ENCODE measurements at places on chromosomes 6 and 20.

DNA sequence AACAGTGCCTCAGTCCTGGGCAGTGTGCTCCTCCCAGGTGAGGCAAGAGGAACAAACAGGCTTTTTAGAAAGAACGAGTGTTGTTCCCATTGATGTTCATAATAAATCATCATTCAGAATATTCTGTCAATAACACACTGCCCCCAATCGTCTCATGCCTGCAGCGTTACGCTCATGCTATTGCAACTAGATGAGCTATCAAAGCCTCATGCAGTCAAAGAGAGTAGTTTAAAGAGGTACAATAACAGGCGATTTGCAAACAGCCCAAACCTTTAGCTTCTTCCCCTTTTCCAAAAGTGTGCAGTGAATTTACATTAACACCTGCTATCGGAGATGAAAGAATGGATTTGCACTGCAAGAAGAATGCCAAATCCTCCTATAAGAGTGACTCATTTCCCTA lies 1164.7 kb upstream of the MAP3K7 start:
- DNase-seq: no peak

GRCh38 chr6:116192786-116193185 lies 61.1 kb downstream of the TSPYL4 start:
- DNase-seq: no peak

DNA sequence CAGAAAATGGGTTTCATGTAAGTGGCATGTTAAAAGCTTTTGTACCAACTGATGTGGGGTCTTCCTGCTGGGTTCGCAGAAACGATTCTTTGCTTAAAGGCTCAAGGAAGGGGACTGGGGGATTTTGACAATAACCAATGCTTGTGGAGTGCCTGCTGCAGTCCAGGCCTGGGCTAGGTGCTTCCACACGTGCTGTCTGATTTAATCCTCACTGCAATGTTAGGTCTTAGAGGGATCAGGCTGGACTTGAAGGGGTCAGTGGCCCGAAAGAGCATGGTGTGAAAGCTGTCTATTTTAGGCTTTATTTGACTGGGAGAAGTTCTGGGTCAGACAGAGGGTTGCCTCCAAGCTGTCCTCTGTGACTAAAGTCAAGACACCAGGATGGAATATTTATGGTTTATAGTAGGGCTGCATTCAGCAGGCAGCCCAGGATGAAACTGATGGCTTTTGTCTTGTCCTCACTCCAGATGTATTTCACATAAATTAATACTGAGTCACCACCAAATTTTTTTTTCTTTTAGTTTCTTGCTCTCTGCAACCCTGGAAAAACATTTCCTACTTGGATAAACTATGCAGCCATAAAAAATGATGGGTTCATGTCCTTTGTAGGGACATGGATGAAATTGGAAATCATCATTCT lies 219.1 kb downstream of the ZMYND8 start:
- DNase-seq: no peak

GRCh38 chr20:59673288-59673997 lies 69.1 kb downstream of the PHACTR3 start:
- no peak for DNase-seq

GRCh38 chr6:72218125-72218524 lies 331.8 kb downstream of the RIMS1 start:
- no peak for DNase-seq

DNA sequence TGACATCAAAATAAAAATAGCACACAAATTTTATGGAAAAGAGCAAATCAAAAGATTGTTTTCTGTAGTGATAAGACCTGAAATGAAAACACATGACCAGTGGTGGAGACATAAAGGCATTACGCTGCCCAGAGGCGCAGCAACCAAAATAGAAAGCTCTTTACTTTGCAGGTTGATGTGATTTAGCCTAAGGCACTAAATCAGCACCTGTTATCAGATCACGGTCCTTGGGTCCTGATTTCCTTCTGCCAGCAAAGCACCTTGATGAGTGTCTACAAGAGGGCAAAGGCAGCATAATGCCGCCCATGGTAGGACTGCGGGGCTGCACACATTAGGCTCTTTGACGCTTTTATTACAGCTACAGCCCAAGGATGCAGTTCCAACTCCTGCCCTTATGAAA lies 19.3 kb upstream of the RAMACL start:
- no peak for DNase-seq

GRCh38 chr6:33915134-33915533 lies 111.3 kb upstream of the MLN start:
- DNase-seq: no peak
